ENCODE measurements at places on chromosomes 3 and 15.
A peak's percentile ranks its signal among the peaks of the same experiment; 100 is the strongest.

DNA sequence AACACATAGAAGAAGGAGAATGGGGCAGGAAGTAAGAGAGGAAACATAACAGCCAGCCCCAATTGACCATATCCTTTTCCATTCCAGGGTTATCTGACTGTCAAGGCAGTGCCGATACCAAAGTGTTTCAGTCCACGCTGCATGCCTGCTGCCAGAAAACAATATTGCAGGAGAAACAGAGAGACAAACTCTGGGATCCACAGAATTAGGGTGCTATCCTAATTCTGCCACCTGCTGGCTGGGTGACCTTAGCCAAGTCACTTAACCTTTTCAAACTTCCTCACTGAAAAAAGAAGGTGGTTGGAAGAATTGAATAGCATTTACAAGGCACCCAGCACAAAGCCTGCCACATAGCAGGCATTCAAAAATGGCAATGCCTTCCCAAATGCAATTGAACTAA lies 32.0 kb downstream of the GLB1 start:
- DNase-seq = no peak

GRCh38 chr3:25428789-25429335 lies 799 bp downstream of the RARB start:
- no peak for DNase-seq

GRCh38 chr15:57061281-57061680 lies 142.8 kb downstream of the TCF12 start:
- no peak for DNase-seq

- DNase-seq = peak; percentile 28
Measured at GRCh38 chr3:11641683-11642430, 1.9 kb downstream of the VGLL4 start.

DNA sequence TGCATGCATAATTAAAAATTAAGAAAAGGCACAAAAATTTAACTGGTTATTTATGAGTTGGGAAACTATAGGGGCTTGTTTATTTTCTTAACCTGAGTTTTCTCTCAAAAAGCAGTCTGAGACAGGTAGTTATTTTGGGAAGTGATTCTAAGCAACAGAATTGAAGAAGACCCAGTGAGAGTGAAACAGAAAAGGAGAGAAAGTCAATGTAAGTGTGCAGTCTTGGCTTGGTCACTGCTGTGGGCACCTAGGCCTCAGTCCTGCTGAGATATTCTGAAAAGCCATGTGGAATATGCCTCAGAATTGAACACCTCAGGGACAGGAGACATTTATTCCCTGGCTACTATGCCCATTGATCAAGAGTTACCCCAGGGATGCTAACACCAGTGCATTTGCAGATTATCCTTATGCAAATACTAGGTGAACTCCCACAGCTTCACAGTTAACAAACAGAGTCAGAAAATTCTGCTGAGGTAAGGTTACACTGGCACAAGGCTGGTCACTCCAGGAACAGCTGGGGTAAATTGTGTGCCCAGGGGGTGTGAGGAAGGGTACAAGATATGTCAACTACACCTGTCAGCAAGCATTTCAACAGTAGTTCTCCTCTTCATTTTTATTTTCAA lies 222.7 kb downstream of the EFHB start:
- no peak for DNase-seq

DNA sequence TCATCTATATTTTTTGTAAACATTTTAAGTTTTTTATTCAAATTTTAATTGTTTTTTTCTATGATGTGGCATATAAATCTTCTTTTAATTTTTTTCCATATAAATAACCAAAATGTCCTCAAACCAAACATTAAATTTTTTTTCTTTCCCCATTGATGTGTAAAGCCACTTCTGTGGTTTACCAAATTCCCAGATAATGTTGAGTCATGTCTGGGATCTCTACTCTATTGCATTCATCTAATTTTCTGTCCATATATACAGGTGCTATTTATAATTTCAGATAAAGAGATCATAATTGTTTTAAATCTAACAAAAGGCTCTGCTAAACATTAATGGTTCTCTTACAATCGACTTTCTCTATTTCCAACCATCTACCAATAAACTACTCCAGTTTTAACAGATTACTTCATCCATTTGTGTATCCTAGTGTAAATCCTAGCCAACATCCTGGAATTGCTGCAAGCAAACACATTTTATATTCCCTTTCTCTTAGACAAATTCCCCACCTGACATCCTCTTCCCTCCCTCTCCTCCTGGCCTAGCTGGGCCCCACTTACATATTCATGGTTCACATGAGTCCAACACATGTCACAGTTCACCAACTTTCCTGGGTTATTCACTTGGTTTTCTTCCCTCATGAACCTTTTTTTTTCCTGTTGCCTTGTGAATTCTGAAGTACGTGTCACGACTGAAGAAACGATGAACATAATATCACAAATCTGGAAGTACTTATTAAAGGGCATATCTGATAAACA lies 368.0 kb upstream of the AGTR1 start:
- no peak for DNase-seq

- no peak for DNase-seq
Measured at GRCh38 chr3:172201870-172202236, 162.5 kb downstream of the FNDC3B start.

All from head of caudate nucleus (tissue), 42 donors.